ENCODE measurements at places on chromosomes 12 and 14.

- no peak for DNase-seq
Observed at GRCh38 chr14:49189375-49189774, 396.8 kb downstream of the RPS29 start.

DNA sequence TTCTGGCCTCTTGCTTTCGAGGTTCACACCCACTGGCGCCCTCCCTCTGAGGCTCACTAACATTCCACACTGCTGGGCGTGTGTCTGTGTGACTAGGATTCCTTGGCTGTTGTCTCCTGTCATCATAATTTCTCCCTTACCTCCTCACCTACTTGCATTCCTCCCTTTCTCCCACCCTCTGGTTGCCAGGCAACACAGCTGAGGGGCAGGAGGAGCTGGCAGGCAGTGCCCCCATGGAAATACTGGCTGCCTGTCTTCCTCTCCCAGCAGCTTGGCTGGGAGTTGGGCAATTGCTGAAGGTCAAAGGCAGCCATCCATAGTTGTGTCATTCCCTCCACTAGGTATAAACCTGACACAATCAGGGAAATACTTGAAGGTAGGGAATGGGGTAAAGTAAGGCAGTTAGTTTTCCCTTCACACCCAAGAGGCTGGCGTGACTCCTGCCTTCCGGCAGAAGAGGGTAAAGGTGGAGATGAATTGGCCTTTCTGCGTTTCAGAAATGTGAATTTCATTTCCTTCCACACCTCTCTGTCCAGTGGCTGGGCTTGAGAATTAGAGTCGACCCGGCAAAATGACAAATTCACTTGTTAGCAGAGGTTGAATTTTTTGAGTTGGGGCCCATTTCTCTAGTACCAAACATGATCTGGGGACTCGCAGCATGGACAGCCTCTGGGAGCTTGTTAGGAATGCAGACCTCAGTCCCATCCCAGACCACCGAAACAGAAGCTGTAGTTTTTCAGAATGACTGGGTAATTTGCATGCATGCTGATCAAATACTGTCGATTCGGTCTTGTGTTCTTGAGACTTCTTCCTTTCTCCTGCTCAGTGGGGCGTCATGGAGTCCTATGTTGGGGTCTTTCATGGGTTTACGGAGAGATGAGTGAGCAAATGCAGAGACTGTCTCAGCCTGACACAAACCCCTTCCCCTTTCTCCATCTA lies 24.3 kb upstream of the EMP1 start:
- DNase-seq, result no peak

DNA sequence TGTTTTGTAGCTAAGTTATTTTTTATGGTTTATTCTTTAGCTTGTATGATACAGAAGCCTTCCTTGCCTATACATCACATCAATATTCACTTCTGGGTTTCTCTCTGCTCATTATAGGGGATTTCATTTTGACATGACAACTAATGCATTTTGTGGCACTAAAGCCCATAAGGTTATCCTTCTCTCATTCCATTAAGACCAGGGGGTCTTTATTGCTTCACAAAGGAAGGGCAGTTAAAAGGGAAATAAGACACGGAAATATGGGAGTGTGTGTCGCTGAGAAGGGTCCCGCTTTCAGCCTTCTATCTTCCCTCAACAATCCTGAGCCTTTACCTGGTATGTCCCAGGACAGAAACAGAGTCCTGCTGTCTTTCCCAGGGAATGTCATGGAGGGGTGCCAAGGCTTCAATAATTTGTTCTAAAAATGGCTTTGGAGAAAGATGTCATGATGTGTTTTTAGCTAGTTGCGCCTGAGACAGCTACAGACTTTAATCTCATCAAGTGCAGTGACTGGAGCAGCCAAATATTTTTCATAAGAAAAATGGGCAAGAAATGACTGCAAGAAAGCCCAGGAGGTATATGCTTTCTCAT lies 1145.4 kb upstream of the TMEM132C start:
- no peak for DNase-seq

GRCh38 chr12:12718853-12719252 lies 1.7 kb downstream of the CDKN1B start:
- DNase-seq, result no peak

DNA sequence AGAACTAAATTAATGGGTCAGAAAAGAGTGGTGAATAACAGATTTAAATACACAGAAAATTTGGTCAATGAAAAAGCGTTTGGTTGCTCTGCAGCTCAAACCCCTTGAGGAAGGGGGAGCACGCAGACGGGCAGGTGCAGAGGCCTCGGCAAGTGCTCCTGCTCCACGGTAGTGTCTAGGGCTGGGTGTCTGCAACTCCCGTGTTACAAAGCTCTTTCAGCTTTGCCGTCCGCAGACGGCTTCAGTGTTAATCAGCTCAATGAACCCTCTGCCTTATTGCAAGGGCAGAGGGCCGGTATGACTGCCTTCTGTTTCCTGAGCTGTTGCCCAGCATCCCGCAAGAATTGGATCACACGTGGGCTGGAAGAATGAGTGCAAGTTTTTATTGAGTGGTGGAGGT lies 125.7 kb upstream of the TRHDE start:
- no peak for DNase-seq

DNA sequence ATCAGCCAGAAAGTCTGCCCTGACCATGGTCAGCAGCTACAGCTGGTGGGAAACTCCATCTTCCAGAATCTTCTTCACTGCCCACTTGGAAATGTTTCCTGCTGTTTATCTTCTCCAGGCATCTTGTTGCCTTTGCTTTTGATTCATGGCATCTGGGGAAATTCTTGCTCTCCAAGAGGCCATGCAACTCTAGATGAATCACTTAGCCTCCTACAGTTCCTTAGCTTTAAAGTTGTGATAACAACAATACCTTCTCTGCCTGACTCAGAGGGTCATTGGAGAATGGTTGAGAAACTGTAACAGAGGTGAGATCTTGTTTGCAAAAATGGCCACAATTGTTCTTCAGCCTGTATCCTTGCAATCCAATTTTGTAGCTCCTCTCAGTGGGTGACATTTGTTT lies 121.0 kb upstream of the VRK1 start:
- no peak for DNase-seq

GRCh38 chr12:98446060-98446459 lies 69.3 kb upstream of the TMPO start:
- no peak for DNase-seq

GRCh38 chr14:25009891-25010290 lies 40.1 kb downstream of the STXBP6 start:
- no peak for DNase-seq

GRCh38 chr12:106140223-106140986 lies 1.7 kb upstream of the NUAK1 start:
- peak; percentile 27 for DNase-seq

DNA sequence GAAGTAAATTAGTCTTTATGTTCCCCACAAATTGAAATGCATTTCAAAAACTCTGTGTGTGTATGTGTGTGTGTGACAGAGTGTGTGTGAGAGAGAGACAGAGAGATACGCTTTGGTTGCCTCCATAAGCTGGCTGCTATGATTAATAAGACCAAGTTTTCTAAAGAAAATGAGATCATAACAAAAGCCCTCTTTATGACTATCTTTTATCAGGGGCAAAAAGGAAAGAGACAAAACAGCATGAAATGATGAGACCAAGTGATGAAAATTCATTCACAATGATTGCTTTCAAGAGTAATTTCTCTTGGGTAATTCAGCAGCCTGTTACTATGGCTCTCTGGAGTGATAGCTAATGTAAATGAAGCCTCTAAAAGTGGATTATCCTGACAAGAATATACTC lies 277.6 kb upstream of the PLEKHG7 start:
- no peak for DNase-seq

DNA sequence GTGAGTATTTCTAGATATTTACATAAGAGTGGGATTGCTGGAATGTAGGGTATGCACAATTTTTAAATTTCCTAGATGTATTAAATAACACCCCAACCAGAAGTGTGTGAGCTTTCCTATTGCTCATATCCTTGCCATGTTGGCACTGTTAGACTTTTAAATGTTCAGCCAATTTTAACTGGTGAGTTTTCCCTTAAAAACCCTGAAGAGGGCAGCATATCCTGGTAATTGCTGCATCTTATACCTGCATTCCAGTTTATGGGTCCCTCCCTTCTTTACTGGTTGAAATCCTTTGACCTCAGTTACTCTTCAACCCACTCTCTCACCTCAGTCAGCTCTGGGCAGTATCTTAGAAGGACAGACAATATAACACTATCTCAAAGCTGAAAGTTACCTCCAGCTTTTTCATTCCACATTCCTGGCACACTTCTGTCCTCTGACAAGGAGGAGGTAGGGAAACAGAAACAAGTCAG lies 270.6 kb downstream of the PAWR start:
- DNase-seq, result no peak

DNA sequence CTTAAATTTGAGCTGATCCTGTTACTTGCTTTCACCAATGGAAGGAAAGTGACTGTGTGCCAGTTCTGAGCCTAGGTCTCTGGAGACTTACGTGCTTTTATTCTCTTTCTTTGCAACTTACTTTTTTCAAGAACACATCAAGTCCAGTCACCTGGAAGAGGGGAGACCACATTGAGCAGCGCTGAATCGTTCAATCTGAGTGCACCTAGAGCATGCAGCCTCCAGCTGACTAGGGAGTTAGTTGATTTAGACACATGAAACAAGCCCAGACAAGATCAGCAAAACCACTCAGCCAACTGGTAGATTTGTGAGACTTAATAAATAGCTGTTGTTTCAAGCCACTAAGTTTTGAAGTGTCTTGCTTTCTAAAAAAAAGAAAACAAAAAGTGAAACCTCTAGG lies 1014.8 kb upstream of the FBXO33 start:
- no peak for DNase-seq

DNA sequence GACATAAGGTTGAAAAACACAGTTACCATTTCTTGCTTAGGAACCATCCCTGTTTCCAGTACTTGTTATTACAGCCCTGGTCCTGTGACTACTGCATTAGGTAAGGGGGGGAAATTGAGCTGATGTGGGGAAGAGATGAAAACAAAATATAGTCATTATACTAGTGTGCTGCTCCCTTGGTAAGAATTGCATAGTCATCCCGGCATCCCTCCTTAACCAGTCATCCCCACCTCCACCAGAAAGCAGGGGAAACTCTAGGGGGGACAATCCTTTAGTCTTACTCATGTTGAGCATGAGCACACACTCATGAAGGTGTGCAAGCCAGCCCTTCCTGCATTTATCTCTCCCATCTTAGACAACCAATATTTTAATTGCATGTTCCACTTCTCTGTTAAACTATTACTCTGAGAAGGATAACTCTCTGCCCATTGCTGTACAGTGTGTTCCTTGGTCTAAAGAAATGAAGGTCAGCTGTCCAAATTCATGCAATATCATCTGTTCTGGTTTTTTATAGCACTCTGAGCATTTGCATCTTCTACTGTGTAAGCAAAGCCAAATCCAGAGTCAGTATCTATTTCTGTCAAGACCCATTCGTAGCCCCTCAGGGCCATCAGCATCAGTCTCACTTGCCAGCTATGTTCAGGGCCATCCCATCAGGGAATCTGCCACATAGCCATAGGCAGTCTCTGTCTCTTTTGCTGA lies 46.8 kb downstream of the TMEM30B start:
- DNase-seq, result no peak

DNA sequence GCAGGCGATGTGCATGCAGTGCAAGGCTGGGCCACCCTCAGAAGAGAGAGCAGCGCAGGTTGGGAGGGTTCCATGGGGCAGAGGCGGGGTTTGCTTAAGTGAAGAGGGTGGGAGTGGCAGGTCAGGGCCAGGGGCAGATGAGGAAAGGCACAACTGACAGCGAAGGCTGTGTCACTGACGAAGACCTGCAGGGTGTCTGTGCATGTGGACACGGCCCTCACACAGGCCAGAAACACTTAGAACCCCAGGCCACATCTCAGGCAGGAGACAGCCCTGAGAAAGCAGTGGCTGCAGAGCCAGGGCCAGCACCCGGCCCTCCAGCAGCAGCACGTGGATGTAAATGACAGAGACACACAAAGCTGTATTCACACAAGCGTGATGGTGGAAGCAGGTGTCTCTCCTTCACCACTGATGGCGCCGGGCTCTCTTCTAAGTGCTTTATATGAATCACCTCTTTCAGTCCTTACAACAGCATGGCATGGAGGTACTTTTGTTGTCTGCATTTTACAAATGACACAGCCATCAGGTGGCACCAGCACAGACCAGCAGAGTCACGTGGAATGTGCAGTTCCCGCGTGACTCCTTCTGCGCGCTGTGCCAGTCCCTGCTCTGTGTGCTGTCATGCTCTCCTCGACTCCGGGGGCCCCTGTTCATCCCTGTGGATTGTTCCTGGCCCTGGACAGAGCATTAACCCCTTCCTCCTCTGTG lies 54.6 kb downstream of the TSPAN11 start:
- DNase-seq, result no peak

DNA sequence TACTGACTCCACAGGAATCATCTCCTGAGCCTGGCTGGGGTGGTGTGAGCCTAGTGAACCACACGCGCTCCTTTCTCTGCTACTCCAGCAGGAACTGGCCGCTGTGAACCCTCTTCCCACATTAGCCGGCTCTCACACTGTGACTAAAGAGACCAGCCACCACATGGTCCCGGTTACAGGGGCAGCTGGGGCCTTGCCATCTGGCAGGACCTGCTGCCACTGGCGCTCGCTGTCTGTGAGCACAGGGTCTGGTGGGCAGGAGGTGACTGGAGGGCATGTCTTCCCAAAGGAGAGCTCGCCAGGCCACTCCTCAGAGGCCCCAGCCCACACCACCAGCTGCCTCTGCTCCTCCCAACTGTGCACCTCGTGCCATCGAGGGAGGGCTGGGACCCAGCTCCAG lies 99.3 kb downstream of the SINHCAF start:
- DNase-seq, result no peak

DNA sequence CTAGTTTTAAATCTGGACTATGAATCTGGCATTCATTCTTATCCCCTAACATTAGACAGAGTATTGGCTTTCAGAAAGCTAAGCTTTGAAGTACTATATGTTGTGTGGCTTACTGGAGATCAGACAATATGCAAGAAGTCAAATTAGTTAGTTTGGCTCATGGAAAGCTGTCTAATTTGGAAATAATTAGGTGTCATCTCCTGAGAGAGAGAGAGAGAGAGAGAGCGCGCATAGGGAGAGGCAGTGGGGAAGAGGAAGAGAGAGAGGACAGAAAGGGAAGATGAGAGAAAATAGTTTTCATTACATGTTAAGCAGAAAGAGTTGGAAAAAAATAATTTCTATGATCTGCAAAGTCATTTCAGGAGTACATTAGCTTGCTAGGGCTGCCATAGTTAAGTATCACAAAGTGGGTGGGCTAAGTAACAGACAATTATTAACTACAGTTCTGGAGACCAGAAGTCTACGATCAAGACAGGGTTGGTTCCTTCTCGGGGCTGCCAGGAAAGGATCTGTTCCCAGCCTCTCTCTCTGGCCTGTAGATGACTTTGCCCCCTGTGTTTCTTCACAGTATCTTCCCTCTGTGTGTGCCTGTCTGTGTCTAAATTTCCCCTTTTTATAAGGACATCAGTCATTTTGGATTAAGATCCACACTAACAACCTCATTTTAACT lies 404.2 kb downstream of the RGS6 start:
- DNase-seq, result no peak

DNA sequence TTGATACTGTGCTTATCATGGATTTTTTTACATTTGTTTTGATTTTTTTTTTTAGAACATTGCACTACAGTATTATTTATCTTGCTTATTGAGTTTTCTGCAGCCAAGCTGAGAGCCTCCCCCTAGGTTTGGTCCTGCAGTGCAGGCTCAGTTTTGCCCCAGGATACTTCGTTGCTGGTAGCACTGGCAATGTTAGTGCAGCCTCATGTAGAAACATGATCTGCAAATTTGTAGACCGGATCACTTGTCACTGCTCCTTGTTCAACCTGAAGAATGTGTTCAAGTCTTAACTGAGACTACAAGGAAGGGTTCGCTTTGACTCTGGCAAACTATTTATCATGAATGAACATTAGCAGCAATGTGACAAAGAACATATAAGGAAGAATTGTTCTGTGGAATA lies 377.2 kb upstream of the PDE3A start:
- no peak for DNase-seq
